ENCODE measurements at places on chromosomes 11 and 22.
A peak's percentile ranks its signal among the peaks of the same experiment; 100 is the strongest.

- peak; percentile 20 for DNase-seq
These were observed 772 bp downstream of the NAV2 start for GRCh38 chr11:19713196-19714021.

GRCh38 chr11:131253142-131253655, 117.2 kb upstream of the NTM start:
- no peak for DNase-seq

- DNase-seq = no peak
These were observed 516 bp downstream of the LRFN4 start for GRCh38 chr11:66857234-66857926.

- peak; percentile 3 for DNase-seq
These were observed 28.9 kb downstream of the THOC5 start for GRCh38 chr22:29524442-29525191.

DNA sequence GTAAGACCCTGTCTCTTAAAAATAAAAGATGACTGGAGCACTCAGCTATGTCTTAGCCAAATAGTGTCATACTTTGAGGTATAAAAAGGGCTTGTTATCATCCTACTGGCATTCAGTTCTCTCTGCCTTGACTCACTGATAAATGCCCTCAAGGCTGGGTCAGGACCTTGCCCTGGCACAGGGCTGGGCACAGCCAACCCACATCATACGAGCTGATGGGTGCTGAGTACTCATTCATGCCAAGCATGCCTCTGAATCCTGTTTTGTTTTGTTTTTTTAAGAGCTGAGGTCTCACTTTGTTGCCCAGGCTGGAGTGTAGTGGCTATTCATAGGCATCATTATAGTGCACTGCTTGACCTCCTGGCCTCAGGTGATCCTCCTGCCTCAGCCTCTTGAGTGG, 1.9 kb downstream of the SMTNL1 start:
- DNase-seq = no peak

DNA sequence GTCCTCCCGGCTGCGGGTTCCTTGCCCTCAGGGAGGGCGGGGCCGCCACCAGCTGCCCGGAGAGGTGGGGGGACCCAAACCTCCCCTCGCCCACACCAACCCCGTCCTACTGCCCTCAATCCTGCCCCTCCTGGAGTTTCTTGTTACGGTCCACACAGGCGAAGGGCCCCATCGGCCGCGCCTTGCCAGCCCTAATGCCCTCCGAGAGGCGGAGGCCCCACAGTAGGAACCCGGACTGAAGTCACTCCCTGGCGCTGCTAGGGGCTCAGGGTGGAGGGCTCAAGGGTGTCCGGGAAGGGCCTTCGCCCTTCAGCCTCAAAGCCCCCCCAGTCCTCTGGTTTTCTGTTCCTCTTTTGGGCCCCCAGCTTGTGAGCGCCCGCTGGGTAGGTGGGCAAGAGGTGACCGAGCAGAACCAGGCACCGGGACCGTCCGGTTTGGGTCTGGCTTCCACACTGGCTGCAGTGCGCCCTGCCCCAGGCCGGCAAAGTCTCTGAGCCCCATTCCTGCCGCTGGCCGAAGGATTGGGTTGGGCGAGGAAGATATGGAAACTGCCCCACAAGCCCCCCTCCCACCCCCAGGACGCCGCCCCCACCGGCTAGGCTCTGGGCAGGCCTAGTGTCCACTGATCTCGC, 24.5 kb downstream of the DUSP8 start:
- no peak for DNase-seq

DNA sequence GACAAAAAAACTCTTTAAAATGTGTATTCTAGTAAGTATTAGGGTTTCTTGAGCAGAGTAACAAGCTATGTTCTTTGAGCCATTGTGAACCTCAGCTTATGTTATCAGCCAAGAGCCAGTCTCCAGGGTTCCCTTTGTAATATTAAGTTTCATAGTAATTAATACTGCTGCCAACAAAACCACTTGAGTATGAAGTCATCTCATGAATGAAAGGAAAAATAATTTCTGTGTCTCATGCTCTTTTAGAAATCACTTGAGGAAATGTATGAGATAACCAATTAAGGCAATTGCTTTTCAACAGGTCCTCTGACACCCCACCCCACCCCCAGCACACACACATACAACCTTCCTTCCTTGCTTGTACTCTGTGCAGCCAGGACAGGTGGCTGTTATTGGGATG, 59.9 kb downstream of the BBOX1 start:
- no peak for DNase-seq

DNA sequence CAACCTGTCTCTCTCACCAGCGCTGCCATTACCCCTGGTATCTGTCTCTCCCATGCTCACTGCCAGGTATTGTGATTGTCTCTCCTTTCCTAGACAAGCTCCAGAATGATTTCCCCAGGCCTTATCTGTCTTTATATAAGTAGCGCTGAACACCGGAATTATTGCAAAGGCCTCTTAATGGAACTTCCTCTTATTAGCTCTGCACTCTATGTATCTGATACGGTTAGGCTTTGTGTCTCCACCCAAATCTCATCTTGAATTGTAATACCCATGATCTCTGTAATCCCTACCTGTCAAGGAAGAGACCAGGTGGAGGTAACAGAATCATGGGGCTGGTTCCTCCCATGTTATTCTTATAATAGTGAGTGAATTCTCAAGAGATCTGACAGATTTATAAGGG, 39.3 kb downstream of the DDI1 start:
- DNase-seq = no peak

DNA sequence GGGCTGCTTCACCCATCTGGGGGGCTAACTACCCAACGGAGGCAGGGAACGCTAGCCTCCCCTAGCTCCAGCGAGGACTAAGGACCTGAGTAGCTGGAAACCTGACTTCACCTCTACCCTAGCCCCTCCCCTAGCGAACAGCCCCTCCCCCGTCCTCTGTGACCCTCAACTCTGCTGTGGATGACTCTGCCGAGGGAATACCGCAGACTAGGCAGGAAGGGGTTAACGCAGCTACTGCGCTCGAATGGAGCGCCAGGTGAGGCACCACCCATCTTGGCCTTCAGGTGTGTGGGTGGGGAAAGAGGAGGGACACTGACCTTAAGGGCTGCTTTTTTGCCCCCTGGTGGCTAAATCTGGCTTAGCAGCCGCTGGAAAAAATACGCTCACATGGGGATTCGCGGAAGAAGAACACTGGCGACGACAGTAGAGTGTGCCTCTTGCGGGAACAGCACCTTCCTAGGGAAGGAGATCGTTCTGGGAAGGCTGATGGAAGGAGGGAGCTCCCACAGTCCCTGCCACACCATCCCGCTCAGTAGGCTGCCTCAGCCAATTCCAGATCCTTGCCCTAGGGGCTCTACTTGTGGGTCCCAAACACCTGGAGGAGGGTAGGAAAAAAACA, 4.5 kb upstream of the BCL9L start:
- DNase-seq = peak; percentile 82

GRCh38 chr11:78350091-78350645, 67.5 kb downstream of the GAB2 start:
- DNase-seq = no peak

DNA sequence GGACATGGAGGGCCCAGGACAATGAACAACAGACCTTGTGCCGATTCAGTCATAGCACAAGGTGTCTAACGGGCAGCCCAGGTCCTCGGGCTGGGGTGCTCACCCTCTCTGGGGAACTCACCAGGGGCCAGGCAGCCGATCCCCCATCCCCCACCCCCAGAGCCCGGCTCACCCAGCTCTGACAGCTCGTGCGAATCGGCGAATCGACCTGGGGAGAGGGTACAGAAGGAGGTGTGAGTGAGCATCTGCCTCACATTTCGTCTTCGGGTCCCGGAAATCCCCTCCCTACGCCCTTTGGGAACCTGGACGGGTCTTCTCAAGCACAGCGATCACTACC, 423 bp downstream of the PEX16 start:
- no peak for DNase-seq

DNA sequence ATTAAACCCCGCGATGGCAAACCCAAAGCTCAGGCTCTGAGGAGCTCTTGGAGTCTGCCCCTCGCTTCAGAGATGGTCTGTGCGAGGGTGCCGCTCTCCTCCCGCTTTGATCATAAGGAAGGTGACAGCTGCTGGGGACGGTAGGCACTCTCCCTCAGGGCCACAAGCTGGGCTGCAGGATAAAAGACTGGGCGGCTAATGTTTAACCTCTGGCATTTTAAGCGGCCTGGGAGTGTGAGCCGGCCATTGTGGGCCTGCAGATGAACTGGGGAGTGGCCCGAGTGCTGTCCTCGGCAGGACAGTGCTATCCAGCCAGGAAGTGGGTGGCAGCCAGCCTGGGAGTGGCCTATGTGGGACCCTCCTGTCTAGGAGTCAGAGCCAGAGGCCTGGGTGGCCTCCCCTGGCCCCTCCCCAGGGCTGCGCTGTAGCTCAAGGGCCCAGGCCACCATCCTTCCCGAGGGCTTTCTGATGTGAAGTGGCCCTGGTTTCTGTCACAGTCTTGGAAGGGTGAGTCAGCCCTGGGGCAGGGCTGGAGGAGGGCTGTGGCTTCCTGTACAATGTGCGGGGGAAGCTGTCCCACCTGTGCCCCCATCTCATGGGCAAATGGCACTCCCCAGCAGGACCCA, 58.7 kb upstream of the PRODH start:
- DNase-seq = no peak

DNA sequence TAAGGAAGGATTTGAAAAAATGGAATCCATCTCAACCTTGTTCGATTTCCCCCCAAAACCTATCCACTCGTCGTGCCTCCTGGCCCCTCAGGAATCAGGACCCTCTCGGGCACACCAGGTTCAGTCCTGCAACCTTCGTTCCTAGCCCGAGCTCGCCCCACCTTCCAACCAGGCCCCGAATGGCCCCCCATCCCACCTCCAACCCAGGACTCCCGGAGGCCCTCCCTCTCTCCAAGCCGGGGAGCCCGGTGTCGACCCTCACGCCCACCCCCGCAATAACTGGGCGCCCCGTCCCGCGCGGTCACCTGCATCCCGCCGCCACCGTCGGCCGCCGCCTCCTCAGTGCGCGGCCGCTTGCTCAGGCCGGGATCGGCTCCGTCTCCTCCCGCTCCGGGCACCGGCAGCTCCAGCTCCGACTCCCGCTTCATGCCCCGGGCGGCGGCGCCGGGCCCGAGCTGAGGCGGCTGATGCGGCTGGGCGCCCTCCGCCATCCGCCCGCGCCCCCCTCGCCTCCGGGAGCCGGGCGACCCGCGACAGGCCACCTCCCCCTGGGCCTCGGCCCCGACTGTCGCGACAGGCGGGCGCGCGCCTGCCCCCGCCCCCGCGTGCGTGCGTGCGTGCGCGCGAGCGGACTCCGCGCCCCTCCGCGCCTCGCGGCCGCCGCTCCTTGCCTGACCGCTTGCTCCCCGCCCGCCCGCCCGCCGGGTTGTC, 534 bp downstream of the RBFOX2 start:
- peak; percentile 12 for DNase-seq

DNA sequence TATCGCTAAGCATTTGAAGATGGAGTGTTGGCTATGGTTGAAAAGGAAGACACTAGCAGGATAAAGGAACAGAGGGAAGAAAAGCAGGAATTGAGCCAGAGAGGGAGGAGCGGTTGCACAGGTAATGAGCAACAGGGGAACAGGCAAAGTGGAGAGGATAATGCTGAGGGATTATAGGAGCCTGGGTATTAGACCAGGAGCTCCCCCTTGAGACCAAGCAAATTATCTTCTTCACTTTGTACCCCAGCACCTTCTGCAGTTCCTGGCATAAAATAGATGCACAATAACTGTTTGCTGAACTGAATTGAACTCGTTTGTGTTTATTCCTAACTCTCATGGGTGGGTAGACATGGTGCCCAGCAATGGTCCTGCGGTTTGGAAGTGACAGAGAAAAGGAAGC, 54.6 kb upstream of the OR5P2 start:
- DNase-seq = no peak

DNA sequence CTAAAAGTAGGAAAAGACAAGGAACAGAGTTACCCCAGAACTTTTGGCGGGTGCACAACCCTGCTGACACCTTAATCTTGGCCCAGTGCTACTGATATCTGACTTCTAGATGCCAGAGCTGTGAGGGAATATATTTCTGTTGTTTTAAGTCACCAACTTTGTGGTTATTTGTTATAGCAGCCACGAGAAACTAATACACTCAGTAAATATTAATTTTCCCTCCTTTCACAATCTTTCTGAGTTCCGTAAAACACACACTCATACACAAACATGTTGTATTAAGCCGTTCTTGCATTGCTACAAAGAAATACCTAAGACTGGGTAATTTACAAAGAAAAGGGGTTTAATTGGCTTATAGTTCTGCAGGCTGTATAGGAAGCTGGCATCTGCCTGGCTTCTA, 16.1 kb upstream of the ZDHHC13 start:
- DNase-seq = no peak

GRCh38 chr11:66143264-66143566, 73.1 kb downstream of the PACS1 start:
- DNase-seq = no peak

DNA sequence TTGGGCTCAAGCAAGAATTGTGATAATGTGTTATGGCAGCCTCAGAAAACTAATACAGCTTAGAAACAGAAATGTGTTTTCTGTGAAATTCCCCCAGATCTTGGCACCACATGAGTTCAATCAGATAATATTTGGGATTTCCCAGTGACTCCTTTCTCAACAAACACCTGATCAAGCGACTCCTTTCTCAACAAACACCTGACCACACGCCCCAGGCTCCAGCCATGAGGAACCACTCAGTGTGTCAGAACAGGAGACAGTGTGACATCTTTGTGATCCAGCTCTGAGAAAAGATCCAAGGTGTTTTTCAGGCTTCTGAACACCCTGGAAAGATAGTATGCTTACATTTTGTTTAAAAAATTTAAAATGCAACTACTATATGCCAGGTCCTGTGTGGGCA, 1.9 kb upstream of the UVRAG start:
- DNase-seq = no peak

DNA sequence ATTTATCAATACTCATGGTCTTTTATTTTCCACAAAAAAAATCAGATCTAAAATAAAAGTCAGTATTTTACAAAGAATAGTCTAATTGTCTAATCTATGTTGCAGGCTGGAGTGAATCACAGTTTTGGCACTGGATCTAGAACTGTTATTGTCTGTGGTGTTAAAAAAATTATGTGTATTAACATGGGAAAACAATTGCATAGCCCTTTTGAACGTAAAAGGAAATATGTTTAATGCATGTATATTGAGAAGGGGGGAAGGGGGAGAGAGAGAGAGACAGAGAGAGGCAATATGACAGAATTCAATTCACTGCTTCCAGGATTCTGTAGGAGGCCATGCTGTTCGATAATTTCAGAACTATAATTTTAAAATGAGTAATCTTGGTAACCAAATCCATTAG, 324.9 kb upstream of the CCDC90B start:
- no peak for DNase-seq

DNA sequence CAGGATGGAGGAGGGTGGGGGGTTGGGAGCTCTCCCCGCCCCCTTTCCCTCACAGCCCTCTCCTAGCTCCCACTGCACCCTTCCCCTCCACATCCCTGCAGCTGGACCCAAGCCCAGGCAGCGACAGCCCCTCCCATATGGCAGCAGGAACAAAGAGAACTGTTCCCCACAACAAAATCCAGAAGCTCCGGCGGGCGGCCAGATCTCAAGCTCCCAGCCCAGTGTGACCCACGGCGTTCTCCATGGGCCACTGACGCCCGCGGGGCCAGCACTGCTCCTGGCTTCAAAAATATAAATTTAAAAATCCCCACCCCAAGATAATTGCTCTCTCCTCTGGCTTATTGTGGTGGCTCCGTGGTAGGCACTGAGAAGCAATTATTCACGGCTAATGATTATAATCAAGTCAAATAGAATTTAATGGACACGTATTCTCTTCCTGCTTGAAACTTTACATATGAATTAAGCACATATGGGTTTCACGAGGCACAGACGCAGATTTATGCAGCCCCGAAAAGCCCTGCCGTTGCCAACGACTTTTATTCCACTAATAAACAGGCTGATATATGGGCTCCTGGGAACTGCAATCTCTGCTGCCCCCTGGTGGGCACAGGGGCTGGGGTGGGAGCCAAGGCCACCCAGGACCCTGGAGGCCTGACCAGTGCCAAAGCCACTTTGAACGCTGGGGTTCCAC, 17.5 kb downstream of the MACROD1 start:
- DNase-seq = peak; percentile 89

Measured in neural crest cell (in vitro differentiated cells).